Stimulated activated CD8-positive, alpha-beta memory T cell treated with anti-CD3 and anti-CD28 coated beads, Interleukin-7, amount 100 ng/mL, for 24 hours (primary cell): ENCODE measurements at places on chromosomes 5 and 9.

DNA sequence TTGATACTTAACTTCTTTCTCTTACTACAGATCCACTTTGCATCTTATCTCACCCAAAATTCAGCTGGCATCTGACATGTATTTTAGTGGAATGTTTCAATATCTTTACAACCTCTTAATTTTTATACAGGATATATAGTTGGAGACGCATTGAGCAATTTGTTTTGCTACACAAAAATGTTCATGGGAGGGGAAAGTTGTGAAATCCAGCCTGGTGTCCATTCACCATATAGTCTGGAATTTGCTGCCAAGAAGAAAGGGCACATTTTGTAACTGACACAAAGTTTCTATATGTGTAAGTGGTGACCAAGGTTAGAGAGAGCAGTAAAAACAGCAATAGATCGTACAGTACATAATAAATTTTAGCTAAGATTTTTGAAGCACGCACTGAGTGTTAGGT is 14.0 kb upstream of the CHD1 start:
- no peak for DNase-seq

DNA sequence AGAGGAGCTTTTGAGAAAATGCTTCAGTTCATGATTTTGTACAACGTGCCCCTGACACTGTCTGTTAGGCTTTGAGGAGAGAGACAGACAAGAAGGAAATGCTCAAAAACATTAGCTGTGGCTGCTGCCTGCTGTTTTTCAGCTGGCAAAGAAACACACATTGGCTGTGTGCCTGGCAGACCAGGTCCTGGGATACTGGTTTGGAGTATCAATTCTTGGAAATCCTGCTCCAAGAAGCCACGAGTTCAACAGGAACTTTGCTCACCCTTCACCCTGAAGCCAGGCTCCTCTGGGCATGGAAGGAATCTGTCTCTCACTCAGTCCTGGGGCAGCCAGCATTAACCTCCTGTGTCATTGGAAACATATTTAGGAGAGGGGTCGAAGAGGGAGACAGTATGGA is 245.5 kb downstream of the AUH start:
- DNase-seq = no peak

DNA sequence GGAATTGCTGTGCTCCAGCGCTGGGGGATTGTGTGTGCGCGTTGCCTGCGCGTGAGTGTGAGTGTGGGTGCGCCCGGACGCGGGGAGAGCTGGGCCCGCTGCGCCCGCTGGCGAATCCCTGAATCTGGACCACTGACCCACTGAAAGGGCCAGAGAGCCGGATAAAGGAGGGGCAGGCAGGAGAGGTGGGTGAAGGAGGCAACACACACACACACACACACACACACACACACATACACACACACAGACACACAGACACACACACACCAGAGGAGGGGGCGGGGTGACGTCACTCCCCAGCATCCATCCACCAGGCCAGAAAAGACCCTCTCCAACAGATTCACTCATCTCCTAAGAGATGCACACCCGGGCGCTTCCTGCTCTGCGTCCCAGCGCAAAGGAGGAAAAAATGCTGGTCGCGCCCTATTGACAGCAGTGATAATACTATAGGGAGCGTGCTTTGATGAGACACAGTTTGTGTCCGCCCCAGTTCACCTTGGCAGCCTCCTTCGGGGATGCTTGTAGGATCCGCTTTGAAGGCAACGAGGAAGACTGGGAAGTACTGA is 1059.1 kb upstream of the DMAC1 start:
- DNase-seq = no peak

DNA sequence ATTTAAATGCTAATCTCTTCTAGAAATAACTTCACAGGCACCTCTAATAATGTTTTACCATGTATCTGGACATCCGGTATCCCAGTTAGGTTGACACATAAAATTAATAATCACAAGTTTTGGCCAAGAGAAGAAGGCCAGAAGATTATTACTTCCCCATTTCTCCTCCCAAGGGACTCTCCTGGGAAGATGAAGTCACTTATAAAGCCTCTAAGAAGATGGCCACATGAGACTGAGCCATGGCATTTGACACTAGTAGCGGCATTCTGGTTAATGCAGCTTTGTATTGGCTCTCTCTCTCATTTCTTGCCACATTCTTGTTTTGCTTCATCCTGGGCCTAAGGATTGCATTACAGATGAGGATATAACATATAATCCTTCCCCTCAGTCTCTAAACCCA is 34.5 kb upstream of the RASA1 start:
- no peak for DNase-seq

GRCh38 chr5:126339215-126339805 is 83.9 kb upstream of the GRAMD2B start:
- no peak for DNase-seq

GRCh38 chr5:96144289-96144688 is 182.6 kb upstream of the ELL2 start:
- DNase-seq = no peak

GRCh38 chr5:156191547-156191946 is 135.4 kb upstream of the SGCD start:
- DNase-seq = no peak

- no peak for DNase-seq
Measured at GRCh38 chr9:104863180-104863883, 64.6 kb downstream of the ABCA1 start.

DNA sequence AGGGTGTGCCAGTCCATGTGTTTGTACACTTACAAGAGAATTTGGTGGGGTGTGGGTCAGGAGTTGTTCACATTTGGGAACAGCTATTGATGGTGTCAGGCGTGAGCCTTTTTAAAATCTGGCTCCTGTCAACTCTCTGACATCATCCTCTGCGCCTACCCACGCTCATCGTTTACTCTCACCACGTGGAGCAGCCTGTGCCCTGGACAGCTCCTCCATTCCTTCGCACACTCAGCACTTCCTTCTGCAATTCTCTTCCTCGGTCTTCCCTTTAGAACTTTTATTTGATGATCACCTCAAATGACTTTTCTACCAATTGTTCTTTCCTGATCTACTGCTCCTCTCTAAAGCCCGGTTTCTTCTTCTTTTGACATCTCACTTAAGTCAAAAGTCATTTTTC is 42.1 kb upstream of the GNAQ start:
- no peak for DNase-seq

GRCh38 chr9:134661791-134662142 is 20.2 kb downstream of the COL5A1 start:
- no peak for DNase-seq

DNA sequence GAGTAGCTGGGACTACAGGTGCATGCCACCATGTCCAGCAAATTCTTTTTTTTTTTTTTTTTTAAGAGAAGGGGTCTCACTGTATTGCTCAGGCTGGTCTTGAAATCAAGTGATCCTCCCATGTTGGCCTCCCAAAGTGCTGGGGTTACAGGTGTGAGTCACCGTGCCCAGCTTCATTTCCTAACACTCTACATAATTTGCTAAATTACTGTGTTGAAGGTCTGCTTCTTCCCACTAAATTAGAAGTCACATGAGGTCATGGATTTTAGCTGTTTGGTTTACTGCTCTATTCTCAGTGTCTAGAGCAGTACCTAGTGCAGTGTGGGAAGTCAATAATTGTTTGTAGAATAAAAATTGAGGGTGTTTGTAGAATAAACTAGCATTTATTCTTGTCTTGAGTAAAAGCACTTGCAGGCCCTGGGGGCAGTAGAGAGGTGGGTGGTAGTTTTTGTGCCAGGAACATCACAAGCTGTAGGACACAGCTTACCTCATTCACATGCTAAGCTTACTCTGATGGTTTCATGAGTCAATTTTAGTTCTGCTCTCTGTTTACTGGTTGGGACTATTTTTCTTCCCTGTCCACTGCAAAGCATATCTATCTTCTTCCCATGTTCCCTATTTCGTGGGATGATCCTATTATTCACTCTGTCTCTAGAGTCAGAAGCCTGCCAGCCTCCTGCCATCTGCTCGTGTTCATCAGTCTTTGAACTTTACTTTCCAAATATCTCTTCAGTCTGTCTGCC is 7.0 kb downstream of the TEX48 start:
- DNase-seq = no peak

- no peak for DNase-seq
Measured at GRCh38 chr5:158406884-158407823, 548.2 kb upstream of the CLINT1 start.

DNA sequence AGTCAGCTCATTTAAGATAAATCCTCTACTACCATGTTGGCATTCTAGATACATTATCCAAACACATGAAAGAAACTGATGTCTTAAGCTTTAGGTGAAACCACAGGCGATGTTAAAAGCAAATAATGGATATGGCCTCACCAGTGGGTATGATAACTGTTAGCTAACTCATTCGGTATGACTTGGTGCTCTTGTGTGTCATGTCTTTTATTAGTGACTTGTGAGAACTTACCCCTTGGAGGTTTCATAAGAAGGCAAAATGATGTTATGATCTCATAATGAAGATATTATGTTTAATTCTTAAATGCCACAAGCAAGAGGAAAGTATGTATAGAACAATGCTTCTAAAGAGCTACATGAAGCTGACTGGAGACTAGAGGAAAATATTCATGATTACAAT is 1227.0 kb downstream of the EFNA5 start:
- DNase-seq = no peak

GRCh38 chr5:98414938-98415337 is 358.5 kb upstream of the RGMB start:
- DNase-seq = no peak

DNA sequence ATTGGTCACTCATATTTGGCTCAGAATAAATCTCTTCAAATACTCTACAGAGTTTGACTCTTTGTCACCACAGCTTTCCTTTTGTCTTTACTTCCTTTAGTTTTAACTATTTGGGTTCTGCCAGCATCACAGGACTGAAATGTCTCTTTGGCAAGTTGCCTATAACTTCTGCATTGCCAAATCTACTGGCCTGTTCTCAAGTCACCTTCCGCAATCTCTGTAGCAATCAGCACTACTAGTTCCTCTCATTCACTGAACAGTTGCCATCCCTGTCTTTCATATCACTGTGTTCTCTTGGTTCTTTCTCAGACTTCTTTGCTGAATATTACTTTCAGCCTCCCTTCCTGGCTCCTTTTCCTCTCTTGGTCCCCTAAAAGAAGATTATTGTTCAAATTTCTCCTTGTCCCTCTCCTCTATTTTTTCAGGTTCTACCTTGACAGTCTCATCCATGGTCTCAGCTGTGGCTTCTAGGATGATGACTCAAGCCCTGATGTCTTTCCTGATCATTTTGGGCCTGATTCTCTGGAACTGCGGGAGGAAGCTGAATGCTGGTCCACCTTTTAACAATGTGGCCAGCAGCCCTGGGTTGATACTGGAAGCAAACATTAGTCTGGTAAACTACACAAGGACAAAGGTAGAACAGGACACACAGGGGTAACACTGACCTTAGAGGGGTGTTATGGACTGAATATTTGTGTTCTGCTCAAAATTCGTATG is 44.0 kb upstream of the LIFR start:
- DNase-seq = no peak

DNA sequence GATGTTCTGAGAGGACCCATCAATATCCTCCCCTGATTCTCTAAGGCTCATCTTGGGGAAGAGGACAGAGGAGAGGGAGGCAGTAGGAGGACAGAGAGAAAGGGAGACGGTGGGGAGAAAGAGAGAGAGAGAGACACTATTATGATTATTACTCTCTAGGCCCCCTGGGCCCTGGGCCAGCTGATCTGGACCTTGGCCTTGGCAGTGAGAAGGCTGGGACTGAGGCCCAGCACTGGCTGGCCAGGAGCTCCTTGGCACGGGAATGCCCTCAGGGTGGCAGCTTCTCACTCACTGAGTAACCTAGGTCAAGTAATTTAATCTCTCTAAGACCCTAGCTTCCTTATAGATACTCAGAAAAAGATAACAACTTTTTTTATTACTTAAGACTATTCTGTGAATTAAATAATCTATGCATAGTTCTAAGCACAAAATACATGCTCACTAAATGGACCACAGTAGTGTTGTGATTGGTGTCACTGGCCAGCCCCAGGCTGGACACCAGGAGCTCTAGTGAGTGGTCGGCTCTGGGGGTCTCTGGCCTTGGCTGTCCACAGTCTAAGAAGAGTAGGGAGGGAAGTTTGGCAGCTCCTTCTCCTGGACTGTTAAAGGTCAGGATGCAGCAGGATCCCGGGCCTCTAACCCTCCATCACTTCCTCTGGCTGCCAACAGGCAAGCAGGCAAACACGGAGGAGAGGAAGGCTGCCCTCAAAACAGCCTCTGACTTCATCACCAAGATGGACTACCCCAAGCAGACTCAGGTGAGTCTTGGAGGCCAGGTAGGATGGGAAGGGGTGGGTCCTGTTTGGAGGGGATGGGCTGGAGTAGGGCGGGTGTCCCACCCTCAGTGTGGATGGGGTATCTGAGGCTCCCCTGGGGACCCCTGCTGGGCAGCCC is 50.0 kb downstream of the GSN start:
- DNase-seq = no peak

DNA sequence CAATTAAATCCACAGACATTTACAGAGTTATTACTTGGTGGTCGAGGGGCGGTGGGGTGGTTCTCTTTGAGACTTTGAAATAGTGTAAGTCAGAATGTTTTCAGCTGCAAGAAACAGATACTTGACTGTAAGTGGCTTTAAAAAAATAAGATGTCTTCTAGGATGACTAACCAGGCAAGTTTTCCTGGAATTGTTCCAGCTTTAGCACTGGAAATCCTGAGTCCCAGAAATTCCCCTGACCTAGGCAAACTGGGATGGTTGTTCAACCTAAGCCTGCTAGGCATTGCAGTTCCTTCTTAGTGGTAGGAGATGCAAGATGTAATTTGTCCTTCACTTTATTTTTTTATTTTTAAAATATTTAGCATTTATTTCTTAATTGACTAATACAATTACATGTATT is 169.5 kb upstream of the POC5 start:
- DNase-seq = no peak

DNA sequence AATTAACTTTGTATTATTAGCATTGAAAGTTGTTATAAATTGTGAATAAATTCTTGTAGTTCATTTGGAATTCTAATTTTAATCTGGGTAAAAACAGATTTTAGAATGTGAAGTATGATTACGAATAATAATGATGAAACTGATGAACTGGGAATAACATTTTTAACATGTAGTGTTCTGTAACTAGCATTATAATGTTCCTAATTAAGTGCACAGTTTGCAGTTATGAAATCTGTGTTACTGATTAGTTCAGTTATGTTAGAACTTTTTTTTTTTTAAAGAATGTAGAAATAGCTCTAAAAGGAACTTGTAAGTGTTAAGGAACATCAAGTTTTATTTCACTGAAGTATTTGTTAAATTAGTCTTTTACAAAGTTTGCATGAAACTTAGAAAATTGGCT is 48.9 kb upstream of the EIF4EBP3 start:
- DNase-seq = no peak

DNA sequence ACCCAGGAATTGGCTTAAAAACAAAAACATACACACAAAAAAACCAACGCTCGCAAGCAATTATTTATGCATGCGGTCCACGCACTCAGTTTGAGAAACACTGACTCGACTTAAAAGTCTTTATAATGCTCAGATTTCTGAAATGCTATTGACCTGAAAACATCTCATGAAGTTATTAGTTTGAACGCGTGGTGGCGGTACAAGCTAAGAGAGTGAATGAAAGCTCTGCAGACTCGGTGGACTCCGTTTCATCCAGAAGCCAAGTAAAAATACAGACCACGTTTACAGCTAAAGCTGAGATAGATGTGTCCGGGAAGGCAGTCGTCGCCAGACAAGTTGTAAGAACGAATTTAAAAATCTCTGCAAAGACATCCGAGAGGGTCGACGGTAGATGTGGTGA is at the start of gene PCDHB6:
PCDHB6 (plus strand) TSS at position 246 of the 400 bp plus-strand sequence. CDS start 201 bp downstream, outside the sequence.
- DNase-seq = no peak

GRCh38 chr9:136325358-136325757 is 2.0 kb upstream of the GPSM1 start:
- no peak for DNase-seq
